Right cardiac atrium (tissue), 5 donors: ENCODE measurements at places on chromosomes 1 and 21.

- DNase-seq = no peak
Measured at GRCh38 chr21:17540530-17540929, 27.7 kb downstream of the CXADR start.

GRCh38 chr1:110554871-110555801, 36.2 kb upstream of the KCNA10 start:
- DNase-seq = peak; percentile 63

- no peak for DNase-seq
Measured at GRCh38 chr1:167984886-167985489, 48.1 kb upstream of the MPC2 start.

DNA sequence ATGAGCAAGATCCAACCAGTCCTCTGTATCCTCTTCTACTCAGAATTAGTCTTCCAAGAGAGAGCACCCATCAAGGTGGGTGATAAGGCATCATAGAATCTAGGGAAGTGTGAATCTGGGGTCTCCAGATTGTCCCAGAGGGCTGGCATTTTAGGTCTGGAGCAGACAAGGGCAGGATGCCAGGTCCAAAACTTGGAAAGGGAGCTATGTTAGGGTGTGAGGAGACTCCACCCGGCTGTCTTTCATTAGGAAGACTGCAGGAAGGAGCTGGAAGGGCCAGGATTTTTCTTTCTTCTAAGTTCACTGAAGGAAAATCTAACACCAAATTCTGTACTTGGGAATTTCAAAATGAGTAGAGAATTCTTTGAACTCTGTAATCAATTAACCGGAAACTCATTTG, 86.1 kb upstream of the BMP8A start:
- DNase-seq = peak; percentile 52

- DNase-seq = no peak
Measured at GRCh38 chr1:43585557-43585956, 54.9 kb downstream of the PTPRF start.

GRCh38 chr1:220882061-220882891, 3.0 kb downstream of the HLX start:
- peak; percentile 78 for DNase-seq

GRCh38 chr1:192669174-192669573, 33.2 kb downstream of the RGS13 start:
- no peak for DNase-seq

DNA sequence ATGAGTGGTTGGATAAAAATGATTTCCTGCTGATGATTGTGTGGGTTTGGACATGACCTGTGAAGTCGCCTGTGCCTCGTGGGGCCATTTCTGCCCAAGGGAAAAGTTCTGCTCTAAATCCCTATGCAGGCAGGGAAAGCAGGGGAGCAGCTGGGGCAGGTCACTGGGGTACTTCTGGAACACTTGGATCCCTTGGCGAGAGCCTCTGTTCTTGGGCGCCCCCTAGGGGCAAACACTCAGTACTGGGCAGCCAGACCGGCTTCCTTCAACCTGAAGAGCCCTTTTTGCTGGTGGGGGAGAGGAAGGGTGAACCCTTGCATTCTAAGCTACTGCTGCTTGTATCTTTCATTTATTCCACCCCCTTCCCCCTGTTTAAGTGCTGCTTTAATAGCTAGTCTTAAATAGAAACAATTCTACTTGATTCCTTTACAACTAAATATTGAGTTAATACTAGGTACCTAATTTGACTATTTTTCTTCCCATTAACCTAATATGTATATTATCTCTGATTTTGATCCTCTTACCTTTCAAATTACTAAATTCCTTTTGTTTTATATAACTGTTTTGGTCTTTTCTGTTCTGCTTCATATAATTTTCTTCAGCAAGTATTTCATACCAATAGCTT, 5.1 kb upstream of the CLEC20A start:
- peak; percentile 86 for DNase-seq
